Mesothelial cell of epicardium (in vitro differentiated cells): ENCODE measurements at places on chromosomes 5 and 9. TPM values are rescaled to one million over a fixed set of nuclear protein-coding genes. Genes with fewer than 3 reads are reported as not detected.

DNA sequence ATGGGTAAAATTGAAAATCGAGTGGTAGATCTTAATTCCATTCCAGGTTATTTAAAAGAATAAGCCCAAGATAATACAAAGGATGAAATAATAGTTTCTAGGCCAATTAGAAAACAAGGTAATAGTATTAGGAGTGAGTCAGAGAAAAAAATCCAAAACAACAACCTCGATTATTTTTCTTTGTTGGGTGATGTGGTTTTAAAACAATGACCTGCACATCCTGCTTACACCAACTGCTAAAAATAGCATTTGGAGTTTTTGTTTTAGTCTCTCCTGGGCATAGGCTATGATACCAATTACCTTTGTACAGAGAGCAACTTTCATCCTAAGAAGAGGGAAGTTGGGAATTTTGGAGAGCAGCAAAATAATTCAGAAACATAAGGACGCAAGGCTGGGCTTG, 101.7 kb upstream of the MYO10 start:
- no peak overlapping the region for H3K27ac ChIP-seq
- no peak overlapping the region for H3K4me3 ChIP-seq
- no peak for DNase-seq
- peaks cover 6% of the 10 kb centered on the region for H3K4me1 ChIP-seq

DNA sequence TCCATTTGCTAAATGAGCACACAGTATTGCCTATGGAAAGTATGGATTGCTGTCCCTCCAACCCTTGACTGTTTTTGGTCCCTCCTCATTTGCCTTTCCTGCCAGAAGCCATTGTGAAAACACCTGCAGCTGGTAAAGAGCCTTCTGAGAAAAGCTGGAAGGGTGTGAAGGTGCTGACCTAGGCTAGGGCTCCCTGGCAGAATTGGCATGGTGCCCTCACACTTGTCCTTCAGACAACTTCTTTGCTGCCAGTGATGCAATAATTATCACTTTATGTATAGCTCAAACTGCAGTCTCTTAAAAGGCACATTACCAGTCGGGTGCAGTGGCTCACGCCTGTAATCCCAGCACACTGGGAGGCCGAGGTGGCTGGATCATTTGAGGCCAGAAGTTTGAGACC, 4.2 kb downstream of the TXNDC15 start:
- H3K4me3 ChIP-seq, result no peak overlapping the region
- DNase-seq, result no peak
- H3K4me1 ChIP-seq, result peaks cover 12% of the 10 kb centered on the region
- peaks cover 13% of the 10 kb centered on the region for H3K36me3 ChIP-seq
- no peak overlapping the region for H3K27ac ChIP-seq

- DNase-seq, result no peak
- H3K4me3 ChIP-seq, result no peak overlapping the region
- peaks cover 39% of the 10 kb centered on the region for H3K36me3 ChIP-seq
- no peak overlapping the region for H3K27ac ChIP-seq
Measured at GRCh38 chr9:131475956-131476776, 26.6 kb upstream of the POMT1 start.

GRCh38 chr9:9142001-9142400, 1342.4 kb upstream of the DMAC1 start:
- H3K27me3 ChIP-seq, result no peaks in the 10 kb centered on the region
- H3K4me3 ChIP-seq, result no peak overlapping the region
- no peak for DNase-seq
- no peak overlapping the region for H3K27ac ChIP-seq
- no peaks in the 10 kb centered on the region for H3K36me3 ChIP-seq

- H3K4me1 ChIP-seq, result peaks cover 4% of the 10 kb centered on the region
- no peaks in the 10 kb centered on the region for H3K27me3 ChIP-seq
- no peak overlapping the region for H3K4me3 ChIP-seq
- H3K36me3 ChIP-seq, result no peaks in the 10 kb centered on the region
Measured at GRCh38 chr5:107011605-107012004, 659.1 kb downstream of the EFNA5 start.

GRCh38 chr5:170642776-170643436, 139.1 kb downstream of the KCNIP1 start:
- H3K4me1 ChIP-seq, result peaks cover 3% of the 10 kb centered on the region
- no peak overlapping the region for H3K27ac ChIP-seq
- H3K36me3 ChIP-seq, result no peaks in the 10 kb centered on the region
- no peak for DNase-seq
- H3K27me3 ChIP-seq, result peaks cover 63% of the 10 kb centered on the region
- H3K4me3 ChIP-seq, result no peak overlapping the region

GRCh38 chr5:86038566-86038965, 579.2 kb upstream of the COX7C start:
- H3K4me1 ChIP-seq, result no peaks in the 10 kb centered on the region
- no peak overlapping the region for H3K27ac ChIP-seq
- no peaks in the 10 kb centered on the region for H3K36me3 ChIP-seq
- H3K27me3 ChIP-seq, result no peaks in the 10 kb centered on the region
- no peak overlapping the region for H3K4me3 ChIP-seq

GRCh38 chr5:68445257-68446069, 229.9 kb downstream of the PIK3R1 start:
- peaks cover 68% of the 10 kb centered on the region for H3K4me1 ChIP-seq
- peak overlapping the region; percentile 73 for H3K27ac ChIP-seq
- H3K27me3 ChIP-seq, result no peaks in the 10 kb centered on the region
- no peak overlapping the region for H3K4me3 ChIP-seq
- H3K36me3 ChIP-seq, result no peaks in the 10 kb centered on the region

GRCh38 chr9:3976865-3977613, 322.8 kb downstream of the GLIS3 start:
- no peaks in the 10 kb centered on the region for H3K36me3 ChIP-seq
- H3K4me3 ChIP-seq, result no peak overlapping the region
- H3K27me3 ChIP-seq, result peaks cover 24% of the 10 kb centered on the region
- DNase-seq, result no peak
- peak overlapping the region; percentile 40 for H3K27ac ChIP-seq

GRCh38 chr5:83306572-83307241, 164.8 kb upstream of the VCAN start:
- DNase-seq, result no peak
- H3K36me3 ChIP-seq, result peaks cover 4% of the 10 kb centered on the region
- peaks cover 18% of the 10 kb centered on the region for H3K4me1 ChIP-seq
- no peaks in the 10 kb centered on the region for H3K27me3 ChIP-seq

DNA sequence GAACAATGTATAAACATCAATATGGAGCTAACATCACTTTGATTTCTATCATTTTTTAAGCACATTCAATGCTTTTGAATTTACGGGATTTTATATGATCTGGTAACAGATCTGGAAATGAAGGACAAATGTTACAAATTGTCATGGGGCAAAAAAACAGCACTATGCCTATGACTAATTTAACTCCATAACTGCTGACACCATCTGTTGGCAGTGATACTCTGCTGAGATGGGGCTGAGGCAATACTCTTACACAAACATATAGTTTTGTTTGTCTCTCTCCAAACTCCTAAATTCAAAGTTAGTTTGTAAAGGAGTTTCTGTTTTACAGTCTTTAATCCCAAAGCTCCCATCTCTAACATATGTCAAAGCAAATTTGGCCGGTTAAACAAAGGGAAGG, 132.5 kb upstream of the FER start:
- no peak for DNase-seq
- no peaks in the 10 kb centered on the region for H3K4me1 ChIP-seq
- no peaks in the 10 kb centered on the region for H3K27me3 ChIP-seq
- no peak overlapping the region for H3K4me3 ChIP-seq
- no peak overlapping the region for H3K27ac ChIP-seq

DNA sequence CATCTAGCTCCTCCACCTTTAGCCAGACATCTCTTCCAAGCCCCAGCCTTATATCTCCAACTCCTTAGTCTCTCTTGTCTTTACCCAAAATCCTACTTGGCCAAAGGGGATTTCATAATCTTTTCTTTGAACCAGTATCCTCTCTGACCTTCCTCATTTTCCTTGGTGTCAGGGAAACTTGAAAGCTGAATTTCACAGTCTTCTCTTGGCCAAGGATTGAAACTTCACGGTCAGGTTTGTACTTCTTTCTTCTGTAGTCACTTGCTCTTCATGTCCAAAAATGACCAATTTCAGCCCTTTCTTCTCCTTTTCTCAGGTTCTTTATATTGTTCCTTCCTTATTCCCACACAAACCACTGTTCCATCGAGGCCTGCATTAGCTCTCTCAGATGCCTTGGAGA, 473.7 kb upstream of the KLF4 start:
- no peak overlapping the region for H3K4me3 ChIP-seq
- DNase-seq, result no peak
- H3K36me3 ChIP-seq, result no peaks in the 10 kb centered on the region
- H3K4me1 ChIP-seq, result peaks cover 3% of the 10 kb centered on the region
- peaks cover 20% of the 10 kb centered on the region for H3K27me3 ChIP-seq

DNA sequence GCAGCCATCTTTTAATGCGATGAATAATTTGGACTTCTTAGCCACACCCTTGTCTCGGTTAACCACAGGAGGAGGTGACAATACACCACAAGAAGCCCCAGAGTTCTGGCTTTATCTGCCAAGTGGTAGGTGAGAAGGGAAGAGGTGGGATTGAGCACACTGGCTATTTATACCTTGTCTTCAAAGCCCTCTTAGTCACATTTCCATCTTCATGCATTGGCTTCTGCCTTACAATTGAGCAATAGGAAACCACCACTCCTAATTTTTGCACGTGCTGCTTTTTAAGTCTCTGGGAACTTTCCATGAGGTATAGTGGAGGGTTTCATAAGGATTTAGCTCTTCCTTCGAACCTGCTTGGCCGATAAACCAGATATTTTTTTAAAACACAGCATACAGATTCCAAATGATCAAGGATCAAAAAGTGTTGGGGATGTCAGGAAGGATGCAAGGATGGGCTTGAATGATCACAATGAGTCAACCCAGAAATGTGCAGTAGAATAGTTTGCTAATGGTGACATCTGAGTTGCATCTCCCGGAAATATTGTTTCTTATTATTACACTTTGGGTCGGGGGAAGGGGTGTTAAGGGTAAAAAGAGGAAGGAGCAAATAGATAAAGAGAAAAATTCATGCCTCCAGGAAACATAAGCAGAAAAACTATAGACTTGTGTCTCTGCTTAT, 25.5 kb downstream of the PLAC8L1 start:
- H3K4me1 ChIP-seq, result peaks cover 12% of the 10 kb centered on the region
- H3K36me3 ChIP-seq, result no peaks in the 10 kb centered on the region
- H3K27me3 ChIP-seq, result peaks cover 18% of the 10 kb centered on the region
- no peak for DNase-seq

DNA sequence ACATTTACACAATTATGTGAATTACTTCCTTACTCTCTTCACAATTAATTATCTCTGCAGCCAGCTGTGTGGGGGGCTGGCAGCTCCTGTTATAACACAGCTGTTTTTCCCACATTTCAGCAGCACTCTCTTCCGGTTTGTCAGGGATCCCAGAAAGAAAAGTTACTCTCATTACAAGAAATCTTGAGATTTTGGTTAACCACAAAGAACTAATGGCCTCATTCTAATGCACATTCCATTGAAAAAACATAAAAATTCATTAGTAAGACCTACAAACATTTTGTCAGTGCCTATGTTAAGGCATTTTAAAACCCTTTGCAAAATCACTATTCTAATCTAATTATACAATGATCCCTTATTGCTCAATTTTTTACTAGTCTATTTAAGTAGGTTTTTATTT, 64.1 kb downstream of the PDE4D start:
- peak overlapping the region; percentile 86 for H3K27ac ChIP-seq
- no peak overlapping the region for H3K4me3 ChIP-seq
- peaks cover 56% of the 10 kb centered on the region for H3K4me1 ChIP-seq
- peaks cover 3% of the 10 kb centered on the region for H3K36me3 ChIP-seq
- H3K27me3 ChIP-seq, result no peaks in the 10 kb centered on the region

DNA sequence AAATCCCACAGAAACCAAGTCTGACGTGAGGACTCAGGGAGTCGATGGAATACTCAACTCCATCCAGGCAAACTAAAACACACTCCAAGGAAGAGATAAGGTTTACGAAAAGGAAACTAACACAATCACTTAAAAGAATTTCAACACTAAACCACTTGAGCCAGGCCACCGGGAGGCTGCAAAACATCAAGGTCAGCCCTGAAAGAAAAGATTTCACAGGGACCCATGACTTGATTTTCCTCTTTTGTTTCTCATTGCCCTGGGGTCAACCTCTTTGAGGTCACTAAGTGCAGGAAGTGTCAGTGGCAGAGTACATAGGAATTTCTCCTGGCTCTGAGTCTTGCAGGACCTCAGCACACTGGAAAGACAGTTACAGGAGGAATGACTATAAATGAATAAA, 77.8 kb upstream of the TARS1 start:
- H3K27me3 ChIP-seq, result no peaks in the 10 kb centered on the region
- no peak overlapping the region for H3K4me3 ChIP-seq
- no peak for DNase-seq
- H3K36me3 ChIP-seq, result peaks cover 5% of the 10 kb centered on the region

- H3K27ac ChIP-seq, result no peak overlapping the region
- no peaks in the 10 kb centered on the region for H3K36me3 ChIP-seq
- DNase-seq, result no peak
- H3K27me3 ChIP-seq, result no peaks in the 10 kb centered on the region
Measured at GRCh38 chr9:16180546-16180945, 627.7 kb downstream of the CCDC171 start.

DNA sequence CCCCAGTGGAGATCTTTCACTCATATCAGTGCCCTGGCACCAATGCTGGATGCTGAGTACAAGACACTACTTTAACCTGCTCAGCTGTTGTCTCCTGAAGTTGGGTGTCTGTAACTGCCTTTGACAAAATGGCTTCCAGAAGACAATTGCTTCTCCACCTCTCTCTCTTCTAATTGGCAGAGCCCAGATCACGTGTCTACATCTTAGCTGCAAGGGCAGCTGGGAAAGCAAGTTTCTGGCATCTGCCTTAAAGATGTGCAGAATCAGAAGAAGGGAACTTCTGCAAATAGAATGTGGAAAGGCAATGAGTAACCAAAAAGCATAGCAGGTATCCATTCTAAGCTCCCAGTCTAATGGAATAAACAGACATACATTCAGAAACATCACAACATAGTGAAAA, 81.1 kb downstream of the PDZD2 start:
- H3K4me1 ChIP-seq, result peaks cover 12% of the 10 kb centered on the region
- no peaks in the 10 kb centered on the region for H3K27me3 ChIP-seq
- H3K4me3 ChIP-seq, result no peak overlapping the region
- no peak overlapping the region for H3K27ac ChIP-seq
- no peaks in the 10 kb centered on the region for H3K36me3 ChIP-seq

- no peak for DNase-seq
- no peak overlapping the region for H3K27ac ChIP-seq
- H3K4me1 ChIP-seq, result peaks cover 11% of the 10 kb centered on the region
- H3K27me3 ChIP-seq, result peaks cover 7% of the 10 kb centered on the region
Measured at GRCh38 chr5:66551945-66552344, 44.2 kb upstream of the MAST4 start.

- no peak overlapping the region for H3K4me3 ChIP-seq
- no peaks in the 10 kb centered on the region for H3K27me3 ChIP-seq
- no peak overlapping the region for H3K27ac ChIP-seq
- DNase-seq, result peak; percentile 6
- no peaks in the 10 kb centered on the region for H3K36me3 ChIP-seq
- peaks cover 4% of the 10 kb centered on the region for H3K4me1 ChIP-seq
Measured at GRCh38 chr9:127128341-127129072, 6.1 kb upstream of the ANGPTL2 start.

GRCh38 chr5:169826618-169827017, 153.7 kb downstream of the INSYN2B start:
- H3K4me3 ChIP-seq, result no peak overlapping the region
- no peaks in the 10 kb centered on the region for H3K36me3 ChIP-seq
- peaks cover 37% of the 10 kb centered on the region for H3K27me3 ChIP-seq
- H3K27ac ChIP-seq, result no peak overlapping the region

The ELAVL2 gene
- 1.1 to 1.4 TPM (median 1.4 TPM) in 3 replicates for total RNA-seq

The PCDHGA9 gene
- total RNA-seq, result 2.1 to 2.3 TPM (median 2.3 TPM) in 3 replicates

The EXOSC3 gene
- total RNA-seq, result 37.6 to 49.1 TPM (median 38.8 TPM) in 3 replicates

The FGF10 gene
- 0.22 to 0.31 TPM in 2 of 3 replicates, not detected in the other for total RNA-seq

The WDR38 gene
- not detected in 3 replicates for total RNA-seq

The OTULIN gene
- 25.1 to 28.7 TPM (median 27.4 TPM) in 3 replicates for total RNA-seq

The PCDHGA7 gene
- total RNA-seq, result 0.33 to 0.43 TPM (median 0.38 TPM) in 3 replicates

The RAD23B gene
- 97.5 to 105 TPM (median 101 TPM) in 3 replicates for total RNA-seq

The OLFM1 gene
- 0.86 to 2.0 TPM (median 1.4 TPM) in 3 replicates for total RNA-seq

The CSF1R gene
- 0.07 to 0.27 TPM (median 0.18 TPM) in 3 replicates for total RNA-seq

The EXOSC2 gene
- total RNA-seq, result 52.8 to 56.2 TPM (median 54.4 TPM) in 3 replicates

The TNFSF15 gene
- 11.7 to 12.2 TPM (median 12.2 TPM) in 3 replicates for total RNA-seq

The INSYN2B gene
- 0.49 to 0.61 TPM (median 0.56 TPM) in 3 replicates for total RNA-seq

The ANXA1 gene
- 166 to 189 TPM (median 183 TPM) in 3 replicates for total RNA-seq

The CCDC180 gene
- 16.1 to 17.7 TPM (median 17.1 TPM) in 3 replicates for total RNA-seq
